NCI-H226 (cell line): ENCODE measurements at places on chromosomes 7 and 10.
A peak's percentile ranks its signal among the peaks of the same experiment; 100 is the strongest.

DNA sequence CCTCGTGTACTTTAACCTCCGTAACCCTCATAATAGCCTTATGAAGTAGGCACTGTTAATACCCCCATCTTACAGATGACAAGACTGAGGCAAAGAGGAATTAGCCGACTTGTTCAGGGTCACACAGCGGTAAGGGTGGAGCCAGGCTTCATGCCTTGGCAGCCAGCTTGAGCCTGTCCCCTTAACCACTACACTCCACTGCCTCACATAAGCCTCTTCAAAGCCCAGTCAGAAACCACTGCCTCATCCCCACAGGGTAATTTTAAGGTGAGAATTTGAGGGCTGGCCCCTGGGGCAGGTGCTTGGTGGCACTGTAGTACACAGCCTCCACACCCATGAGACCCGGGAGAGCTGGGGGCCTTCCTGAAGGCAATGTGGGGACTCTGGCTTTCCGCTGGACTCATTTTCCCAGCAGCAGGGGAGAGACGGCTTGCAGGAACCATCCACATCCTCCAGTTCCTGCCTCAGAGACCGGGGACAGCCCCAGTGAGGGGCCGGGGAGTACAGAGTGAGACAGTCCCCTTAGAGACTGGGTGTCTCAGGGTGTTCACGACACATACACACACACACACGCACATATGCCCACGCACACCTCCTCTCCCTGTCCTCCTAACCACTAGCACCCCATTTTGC is 7.6 kb upstream of the C10orf105 start:
- DNase-seq: no peak

DNA sequence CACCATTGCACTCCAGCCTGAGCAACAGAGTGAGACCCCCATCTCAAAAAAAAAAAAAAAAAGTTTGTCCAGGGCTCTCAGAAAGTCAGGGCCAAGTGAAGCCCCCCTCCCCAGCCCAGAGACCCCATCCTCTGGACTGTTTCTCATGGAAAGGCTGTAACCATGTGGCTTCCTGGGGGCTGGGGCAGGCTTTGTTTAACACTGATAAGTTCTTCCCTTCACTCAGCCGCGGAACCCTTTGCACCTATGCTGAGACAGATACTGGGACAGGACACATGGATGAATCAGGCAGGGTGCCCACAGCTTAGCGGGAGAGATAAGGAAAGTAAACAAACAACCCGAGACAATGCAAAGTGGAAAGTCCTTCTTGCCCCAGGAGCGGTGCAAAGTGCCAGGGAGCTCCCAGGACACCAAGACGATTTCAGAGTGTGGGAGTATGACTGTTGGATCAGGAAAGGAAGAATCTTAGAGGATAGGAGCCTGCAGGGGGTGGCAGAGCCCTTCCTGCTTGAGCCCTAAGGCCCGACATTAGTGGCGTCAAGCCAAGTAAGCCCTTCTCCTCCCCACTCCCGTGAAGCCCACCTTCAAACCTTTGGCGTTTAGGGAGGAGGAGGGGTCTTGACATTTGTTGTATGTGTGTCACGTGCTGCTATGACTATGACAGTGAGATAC is 11.6 kb downstream of the MLXIPL start:
- DNase-seq: peak; percentile 62

- no peak for DNase-seq
Observed at GRCh38 chr7:68173513-68173912, 1176.9 kb downstream of the TYW1 start.

GRCh38 chr7:126079151-126079550 is 1149.5 kb upstream of the POT1 start:
- DNase-seq: no peak

DNA sequence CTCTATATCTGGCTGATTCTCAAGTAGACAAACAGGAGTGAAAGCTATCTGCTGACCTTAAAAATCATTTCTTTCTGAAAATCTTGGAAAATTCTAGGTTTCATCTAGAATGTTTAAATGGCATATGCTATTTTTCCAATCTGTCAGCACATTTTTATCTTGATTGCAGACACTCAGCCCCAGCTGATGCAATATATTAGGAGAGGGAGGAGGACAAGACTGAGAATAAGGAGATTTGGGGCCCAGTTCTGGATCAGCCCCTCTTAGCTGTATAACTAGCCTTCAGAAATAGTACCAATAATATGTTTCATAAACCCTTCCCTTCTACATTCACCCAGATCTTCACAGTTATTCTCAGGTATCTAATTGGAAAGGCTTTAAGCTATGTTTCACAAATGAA is 131.2 kb downstream of the HDAC9 start:
- DNase-seq: no peak

DNA sequence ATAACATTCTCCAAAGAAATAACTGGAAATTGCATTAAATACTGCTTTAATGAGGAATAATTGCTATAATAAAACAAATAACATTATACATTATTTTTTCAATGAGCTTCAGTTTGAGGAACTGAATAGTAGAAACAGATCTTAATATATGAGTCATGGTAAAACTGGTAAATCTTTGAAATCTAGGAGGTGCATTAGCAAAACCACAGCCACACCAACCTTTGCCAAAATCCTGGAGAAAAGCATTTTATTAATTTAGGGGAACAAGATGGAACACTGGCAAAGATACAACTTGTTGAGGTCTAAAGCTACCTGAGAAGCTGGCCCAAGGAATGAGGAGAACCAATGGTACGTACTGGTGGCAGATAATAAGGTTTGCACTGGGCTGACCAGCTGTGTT is 5.4 kb upstream of the ASL start:
- DNase-seq: no peak

GRCh38 chr10:51421853-51422252 is 277.5 kb downstream of the CSTF2T start:
- no peak for DNase-seq

GRCh38 chr10:81426722-81427121 is 448.3 kb upstream of the NRG3 start:
- no peak for DNase-seq

DNA sequence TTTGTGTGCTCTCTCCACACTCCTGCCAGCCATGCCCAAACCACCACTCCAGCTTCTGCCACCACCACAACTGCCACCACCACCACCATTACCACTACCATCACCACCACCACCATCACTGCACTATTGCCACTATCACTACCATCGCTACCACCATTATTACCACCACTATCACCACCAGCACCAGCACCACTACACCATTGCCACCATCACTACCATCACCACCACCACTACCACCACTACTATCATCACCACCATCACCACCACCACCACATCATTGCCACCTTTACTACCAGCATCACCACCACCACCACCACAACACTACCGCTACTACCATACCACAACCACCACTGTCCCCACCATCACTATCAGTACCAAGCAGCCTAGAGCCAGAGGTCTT is 26.0 kb upstream of the ZNF800 start:
- DNase-seq: no peak

DNA sequence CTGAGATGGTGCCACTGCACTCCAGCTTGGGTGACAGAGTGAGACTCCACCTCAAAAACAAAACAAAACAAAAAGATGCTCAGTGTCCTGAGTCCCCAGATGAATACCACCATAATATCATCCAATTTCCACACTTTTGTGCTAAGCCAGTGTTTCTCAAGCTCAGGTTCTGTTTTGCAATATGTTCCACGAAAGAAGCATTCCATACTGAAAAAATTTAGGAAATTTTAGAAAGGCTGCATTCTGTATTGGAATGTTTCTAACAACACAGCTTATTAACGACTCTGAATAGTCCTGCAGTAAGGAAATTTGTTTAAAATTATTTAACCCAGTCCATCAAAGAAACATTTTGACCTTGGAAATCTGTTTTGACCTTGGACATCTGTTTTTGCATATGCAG is 142.4 kb downstream of the EPC1 start:
- no peak for DNase-seq

- DNase-seq: no peak
Observed at GRCh38 chr10:115335366-115335765, 242.2 kb downstream of the ATRNL1 start.

GRCh38 chr7:70608229-70608628 is 523.7 kb upstream of the GALNT17 start:
- peak; percentile 53 for DNase-seq

GRCh38 chr7:5553298-5553877 is 129.8 kb upstream of the TNRC18 start:
- DNase-seq: peak; percentile 59

DNA sequence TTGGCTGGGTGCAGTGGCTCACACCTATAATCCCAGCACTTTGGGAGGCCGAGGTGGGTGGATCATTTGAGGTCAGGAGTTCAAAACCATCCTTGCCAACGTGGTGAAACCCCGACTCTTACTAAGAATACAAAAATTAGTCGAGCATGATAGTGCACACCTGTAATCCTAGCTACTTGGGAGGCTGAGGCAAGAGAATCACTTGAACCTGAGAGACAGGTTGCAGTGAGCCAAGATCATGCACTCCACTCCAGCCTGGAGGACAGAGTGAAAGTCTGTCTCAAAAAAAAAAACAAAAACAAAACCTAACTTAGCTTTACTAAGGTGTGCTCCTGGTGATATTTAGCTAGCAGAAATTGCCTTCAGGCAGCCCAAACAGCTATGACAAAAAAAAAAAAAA is 24.3 kb upstream of the VDAC2 start:
- DNase-seq: no peak

DNA sequence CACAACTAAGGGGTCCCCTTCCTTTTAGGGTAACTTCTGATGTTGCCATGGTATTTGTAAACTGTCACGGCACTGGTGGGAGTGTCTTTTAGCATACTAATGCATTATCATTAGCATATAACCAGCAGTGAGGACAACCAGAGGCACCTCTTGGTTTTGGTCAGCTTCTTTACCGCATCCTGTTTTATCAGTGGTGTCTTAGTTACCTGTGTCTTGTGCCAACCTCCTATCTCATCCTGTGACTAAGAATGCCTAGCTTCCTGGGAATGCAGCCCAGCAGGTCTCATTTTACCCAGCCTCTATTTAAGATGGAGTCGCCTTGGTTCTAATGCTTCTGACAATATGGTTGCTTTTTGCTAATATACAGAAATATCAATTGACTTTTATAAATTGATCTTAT is 54.9 kb downstream of the AHCYL2 start:
- DNase-seq: peak; percentile 39

DNA sequence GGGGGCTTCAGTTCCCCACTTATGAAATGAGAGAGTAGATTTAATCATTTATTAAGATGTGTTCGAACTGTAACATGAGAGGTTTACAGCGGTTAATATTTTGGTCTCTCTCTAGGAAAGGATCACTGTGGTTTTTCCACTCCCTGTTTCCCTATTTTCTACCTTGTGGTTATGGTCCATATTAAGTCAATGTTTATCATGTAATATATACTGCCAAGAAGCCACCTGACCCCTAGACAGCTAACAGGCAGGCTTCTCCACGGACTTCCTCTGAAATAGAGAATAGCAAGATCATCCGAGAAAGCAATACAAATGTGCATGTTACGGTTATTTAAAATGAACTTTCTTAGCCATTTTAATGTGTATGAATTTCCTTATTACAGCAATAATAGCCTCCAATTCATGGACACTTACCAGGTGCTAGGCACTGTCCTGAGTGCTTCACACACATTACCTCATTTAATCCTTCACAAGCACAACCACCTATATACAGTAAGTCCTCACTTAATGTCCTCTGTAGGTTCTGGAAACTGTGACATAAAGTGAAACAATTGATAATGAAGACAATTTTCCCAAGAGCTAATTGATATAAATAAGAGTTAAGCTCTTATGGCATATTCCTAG is 835 bp upstream of the COL28A1 start:
- DNase-seq: no peak

GRCh38 chr7:25304691-25305090 is 76.4 kb upstream of the NPVF start:
- no peak for DNase-seq

DNA sequence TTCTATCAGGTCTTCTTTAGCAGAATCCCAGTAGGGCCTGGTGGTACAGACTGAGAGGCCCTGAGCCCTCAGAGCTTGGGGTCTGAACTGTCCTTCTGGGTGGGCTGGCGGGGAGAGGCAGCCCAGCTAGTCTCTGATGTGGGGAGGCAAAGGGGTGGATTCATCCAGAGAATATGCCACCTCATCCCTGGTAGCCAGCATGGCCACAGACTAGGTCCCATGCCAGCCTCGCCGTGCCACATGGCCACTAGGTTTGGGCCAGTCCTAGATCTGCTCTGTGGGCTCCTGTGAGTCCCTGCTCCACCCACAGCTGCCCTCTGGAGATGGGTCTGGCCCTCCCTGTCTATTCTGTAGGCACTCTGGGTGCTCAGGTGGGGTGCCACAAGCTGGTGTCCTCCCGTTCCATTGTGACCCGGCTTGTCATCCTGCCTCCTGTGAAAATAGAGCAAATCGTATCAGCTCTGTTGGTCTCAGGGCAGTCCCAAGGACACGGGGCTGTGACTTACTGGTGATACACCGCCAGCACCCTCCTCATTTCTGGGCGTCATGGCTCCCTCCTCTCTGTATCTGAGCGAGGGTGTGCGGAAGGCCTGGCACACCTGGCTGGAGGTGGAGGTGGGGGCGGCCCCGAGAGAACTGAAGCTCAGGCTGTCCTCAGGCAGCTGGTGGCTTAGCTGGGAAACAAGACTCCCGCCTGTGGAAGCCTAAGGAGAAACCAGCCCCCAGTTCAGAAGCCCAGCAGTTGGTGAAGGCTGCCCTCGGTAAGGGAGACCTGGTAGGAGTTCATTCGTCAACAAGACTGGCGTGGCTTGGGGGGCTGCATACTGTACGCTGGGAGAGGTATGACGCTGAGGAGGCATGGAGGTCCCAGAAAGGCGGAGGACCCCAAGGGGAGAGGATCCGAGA is 33.3 kb downstream of the UNC5B start:
- no peak for DNase-seq

- no peak for DNase-seq
Observed at GRCh38 chr10:11118686-11119085, 101.0 kb downstream of the CELF2 start.

DNA sequence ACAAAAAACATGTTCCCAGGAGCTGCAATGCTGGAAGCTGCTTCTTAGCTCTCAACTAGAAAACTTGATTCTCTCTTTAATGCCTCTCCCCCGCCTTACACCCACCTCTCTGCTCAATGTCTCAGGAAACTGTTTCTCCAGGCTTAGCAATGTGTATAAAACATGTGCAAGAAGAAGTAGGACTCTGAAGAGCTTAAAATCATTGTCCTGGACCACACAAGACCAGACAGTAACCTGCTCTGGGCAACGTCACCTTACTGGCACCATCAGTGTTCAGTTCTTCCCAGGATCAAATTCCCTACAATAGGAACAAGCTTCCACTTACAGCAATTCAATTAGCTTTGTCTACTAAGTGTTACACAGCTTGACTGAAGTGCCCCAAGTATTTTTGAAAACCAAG is 104.9 kb downstream of the RAPGEF5 start:
- DNase-seq: no peak

- no peak for DNase-seq
Observed at GRCh38 chr10:35639021-35639727, 2.9 kb downstream of the FZD8 start.

GRCh38 chr10:28343252-28343651 is 40.4 kb upstream of the MPP7 start:
- DNase-seq: no peak

DNA sequence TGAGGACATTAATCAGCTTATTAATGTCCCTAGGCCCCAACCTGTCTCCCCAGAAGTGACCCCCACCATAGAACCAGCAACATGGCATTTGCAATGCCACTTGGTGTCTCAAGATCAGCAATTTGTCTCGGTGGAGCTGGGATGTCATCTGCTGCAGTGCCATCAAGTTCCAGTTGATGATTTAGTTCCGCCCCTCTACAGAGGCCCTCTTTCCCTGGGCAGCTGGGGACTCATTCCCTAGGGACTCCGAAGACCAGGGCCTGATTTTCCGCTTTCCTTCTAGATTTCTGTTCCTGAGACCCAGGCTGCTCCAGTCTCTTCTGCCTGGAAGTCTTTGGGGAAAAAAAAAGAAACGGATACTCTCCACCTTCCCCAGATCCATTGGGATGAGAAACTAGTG is 122.5 kb upstream of the NANOS1 start:
- no peak for DNase-seq
